ENCODE measurements at places on chromosomes 7 and 10. TPM values are rescaled to one million over a fixed set of nuclear protein-coding genes. Genes with fewer than 3 reads are reported as not detected.

PDGFA gene
- total RNA-seq: 13.8 TPM

MSS51 gene
- 3.5 TPM for total RNA-seq

GRCh38 chr7:139521439-139521838, 2.0 kb upstream of the CLEC2L start:
- no peak overlapping the region for H3K4me3 ChIP-seq
- no peaks in the 10 kb centered on the region for H3K27me3 ChIP-seq
- no peak for DNase-seq
- no peak overlapping the region for H3K27ac ChIP-seq
- H3K36me3 ChIP-seq: no peaks in the 10 kb centered on the region
- H3K4me1 ChIP-seq: no peaks in the 10 kb centered on the region

GRCh38 chr7:101740981-101741725, 76.3 kb upstream of the CUX1 start:
- DNase-seq: no peak
- no peaks in the 10 kb centered on the region for H3K4me1 ChIP-seq
- no peak overlapping the region for H3K27ac ChIP-seq
- no peaks in the 10 kb centered on the region for H3K27me3 ChIP-seq
- no peaks in the 10 kb centered on the region for H3K36me3 ChIP-seq

Measured in testis (tissue), 5 donors.